ENCODE measurements at places on chromosomes 1 and 21.

DNA sequence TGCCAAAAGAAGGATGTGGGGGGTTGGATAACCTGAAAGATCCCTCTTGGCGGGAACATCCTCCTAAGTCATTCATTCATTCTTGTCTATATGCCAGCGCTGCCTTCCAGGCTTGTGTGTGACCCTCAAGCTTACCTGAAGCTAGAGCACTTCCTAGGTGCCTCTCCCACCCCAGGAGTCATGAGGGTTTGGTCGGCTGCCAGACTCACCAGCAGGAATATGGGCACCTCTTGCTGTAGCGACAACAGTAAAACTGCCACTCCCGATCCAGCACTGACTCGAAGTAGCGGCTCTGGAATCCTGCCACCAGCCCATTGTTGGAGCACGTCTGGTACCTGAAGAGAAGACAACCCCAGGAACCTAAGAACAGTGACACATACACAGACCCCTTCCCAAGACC, 15.0 kb downstream of the DPT start:
- no peak for DNase-seq

DNA sequence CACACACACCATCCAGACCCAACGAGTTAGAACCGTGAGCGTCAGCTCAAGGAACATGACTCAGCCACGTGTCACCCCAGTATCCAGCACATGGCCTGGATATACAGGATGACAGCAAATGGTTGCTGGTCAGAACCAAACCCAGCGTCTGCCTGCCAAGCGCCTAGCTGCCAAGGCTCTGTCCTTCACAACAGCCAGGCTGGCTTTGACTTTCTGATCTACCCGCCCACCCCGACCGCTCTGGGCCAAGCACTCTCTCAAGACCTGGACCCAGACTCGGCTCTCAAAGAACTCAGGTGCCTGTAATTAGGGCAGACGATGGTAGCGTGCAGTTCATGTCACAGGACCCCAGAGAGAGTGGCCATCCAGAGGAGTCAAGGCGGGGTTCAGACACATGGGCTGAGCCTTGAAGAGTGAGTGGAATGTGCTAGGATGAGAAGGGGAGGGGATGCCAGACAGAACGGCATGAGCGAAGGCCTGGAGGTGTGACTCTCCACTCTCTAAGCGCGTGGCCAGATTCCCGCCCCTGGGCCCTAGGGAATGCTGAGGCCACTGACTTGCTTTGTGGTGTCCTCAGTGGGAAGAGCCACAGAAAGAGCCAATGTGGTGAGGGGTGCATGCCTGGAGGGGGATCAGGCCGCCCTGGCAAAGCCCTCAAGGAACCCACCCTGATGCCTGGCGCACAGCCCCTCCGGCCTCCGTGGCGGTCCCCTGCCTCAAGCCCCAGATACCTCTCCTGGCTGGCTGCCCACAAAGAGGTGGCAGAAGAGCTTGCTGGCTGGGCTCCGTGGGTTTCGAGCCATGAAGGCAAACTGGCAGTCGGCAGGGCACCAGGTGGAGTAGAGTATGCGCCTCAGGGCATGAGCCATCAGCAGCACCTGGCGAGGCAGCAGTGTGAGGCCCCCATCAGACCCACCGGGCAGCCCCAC, 7.0 kb downstream of the SH2D5 start:
- DNase-seq = no peak

DNA sequence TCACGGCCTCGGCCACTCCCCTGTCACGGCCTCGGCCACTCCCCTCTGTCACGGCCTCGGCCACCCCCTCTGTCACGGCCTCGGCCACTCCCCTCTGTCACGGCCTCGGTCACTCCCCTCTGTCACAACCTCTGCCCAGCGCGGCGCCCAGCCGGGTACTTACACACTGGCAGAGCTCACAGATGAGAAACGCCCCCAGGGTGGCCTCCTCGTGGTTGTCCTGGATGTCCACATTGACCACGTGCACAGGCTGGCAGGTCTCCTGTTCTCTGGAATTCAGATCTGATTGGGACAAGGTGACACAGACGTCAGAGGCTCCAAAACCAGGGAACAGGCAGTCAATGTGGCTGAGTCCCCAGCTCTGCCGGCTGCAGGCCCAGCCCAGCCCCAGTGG, 3.3 kb upstream of the TMEM240 start:
- no peak for DNase-seq

- DNase-seq = no peak
Measured at GRCh38 chr1:244761279-244761678, 74.2 kb upstream of the COX20 start.

GRCh38 chr1:37031871-37032270, 2.4 kb downstream of the GRIK3 start:
- no peak for DNase-seq

- DNase-seq = no peak
Measured at GRCh38 chr1:115499253-115499652, 142.5 kb upstream of the VANGL1 start.

- DNase-seq = no peak
Measured at GRCh38 chr21:42695697-42696380, 42.4 kb downstream of the PDE9A start.

DNA sequence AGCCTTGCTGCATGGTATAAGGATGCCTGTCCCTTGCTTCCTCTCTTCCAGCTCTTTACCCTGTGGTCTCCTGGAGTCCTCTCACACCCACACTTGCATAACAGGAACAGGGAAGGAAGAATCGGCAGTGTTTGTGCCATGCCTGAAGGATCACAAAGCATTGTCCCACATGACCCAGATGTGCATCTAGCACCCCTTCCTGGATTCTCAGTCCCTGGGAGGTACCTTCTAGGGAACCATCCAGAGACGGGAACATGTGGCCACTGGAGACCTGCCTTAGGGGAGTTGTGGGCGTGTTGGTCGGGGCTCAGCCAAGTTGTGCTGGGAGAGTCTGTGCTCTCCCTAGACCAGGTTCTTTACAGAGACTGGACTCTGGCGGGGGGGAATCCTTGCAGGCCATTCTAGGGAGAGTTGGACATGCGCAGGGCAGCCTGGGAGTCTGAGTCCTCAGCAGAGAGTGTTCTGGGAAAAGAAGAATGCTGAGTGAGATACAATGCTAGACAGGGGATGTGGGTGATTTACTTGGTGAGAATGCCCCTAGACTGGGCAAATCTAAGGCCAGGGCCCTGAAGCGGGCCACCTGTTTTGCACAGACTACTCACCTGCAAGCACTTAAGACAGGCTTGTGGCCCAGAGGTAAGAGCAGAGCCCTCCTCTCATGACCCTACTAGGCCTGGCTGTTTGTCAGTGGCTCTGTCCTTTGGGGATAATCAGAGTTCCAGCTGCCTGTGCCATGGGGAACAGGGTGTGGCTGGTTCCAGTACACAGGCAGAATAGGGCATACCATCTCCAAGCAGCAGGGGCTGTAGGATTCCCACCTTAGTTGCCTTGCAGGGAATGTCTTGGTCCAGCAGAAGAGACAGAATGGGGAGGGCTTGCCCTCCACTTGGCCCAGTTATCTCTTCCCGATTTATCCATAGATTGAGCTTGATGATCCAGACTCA, 89.8 kb downstream of the MAN1C1 start:
- DNase-seq = no peak

- DNase-seq = no peak
Measured at GRCh38 chr1:205260948-205261732, 33.4 kb downstream of the TMCC2 start.

GRCh38 chr1:208044589-208045462, 133.9 kb upstream of the CD34 start:
- peak; percentile 27 for DNase-seq

- DNase-seq = no peak
Measured at GRCh38 chr1:61181067-61182038, 99.0 kb downstream of the NFIA start.

DNA sequence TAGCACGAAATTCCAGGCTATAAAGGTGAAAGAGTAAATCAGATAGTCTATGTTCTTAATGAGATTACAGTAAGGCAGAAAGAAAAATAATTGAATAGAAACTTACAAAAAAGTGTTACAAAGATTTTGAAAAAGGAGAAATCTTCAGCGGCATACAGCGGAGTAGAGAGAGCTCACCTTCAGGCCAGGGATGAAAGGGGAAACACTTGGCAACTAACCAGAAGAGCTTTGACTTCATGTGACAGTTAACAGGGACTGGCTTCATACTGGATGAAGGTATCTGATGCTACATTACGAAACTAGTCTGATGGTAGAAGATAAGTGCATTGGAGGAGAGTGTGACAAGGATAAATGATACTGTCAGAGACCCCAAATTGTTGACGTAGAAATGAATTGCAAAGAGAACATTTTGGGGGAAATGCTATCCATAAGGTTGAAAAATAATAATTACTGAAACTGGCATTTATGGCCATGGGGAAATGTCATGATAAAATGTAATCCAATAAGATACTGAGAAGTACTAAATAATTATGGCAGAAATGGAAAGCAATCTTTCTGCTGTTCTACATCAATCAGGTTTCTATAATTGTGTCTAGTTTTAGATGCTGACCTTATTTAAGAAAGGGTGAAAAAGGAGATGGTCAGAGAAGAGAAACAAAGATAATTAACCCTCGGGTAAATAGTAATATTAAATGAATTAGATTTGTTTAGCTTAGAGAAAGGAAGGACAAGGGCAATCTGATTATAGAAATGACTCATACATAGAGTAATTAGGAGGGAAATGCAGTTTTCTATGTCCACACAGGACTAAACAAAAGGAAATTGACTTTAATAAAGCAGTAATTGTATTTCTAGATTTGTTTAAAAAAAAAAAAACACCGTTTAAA, 808.7 kb downstream of the NCAM2 start:
- no peak for DNase-seq

DNA sequence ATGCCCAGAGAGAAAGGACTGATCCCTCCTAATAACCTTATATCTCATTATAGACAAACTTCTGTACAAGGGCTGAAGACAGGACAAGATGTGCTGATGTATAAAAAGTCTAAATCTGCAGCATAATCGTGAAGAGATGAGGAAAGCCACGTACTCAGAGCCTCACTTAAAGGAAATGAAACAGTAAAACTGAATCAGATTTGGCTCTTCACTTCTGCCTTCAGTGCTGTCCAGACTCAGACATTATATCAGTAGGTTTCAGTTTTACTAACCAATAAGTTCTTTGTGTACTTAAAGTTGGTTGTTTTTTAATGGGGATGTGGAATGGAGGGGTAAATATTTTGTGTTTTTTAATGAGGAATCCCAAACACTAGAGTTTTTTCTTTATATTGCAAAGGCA, 45.3 kb upstream of the RGS1 start:
- no peak for DNase-seq

Measured in activated CD8-positive, alpha-beta T cell treated with anti-CD3 and anti-CD28 coated beads, Interleukin-2, amount 10 ng/mL, durations not matched to agents 7 days and 5 days (primary cell).